Esophagus squamous epithelium (tissue), 5 donors: ENCODE measurements at places on chromosomes 2 and 18. TPM values are rescaled to one million over a fixed set of nuclear protein-coding genes. Genes with fewer than 3 reads are reported as not detected.

- no peak for DNase-seq
Measured at GRCh38 chr18:36419900-36420531, 122.5 kb downstream of the FHOD3 start.

GRCh38 chr2:50791271-50791670 lies 240.7 kb downstream of the NRXN1 start:
- no peak for DNase-seq

GRCh38 chr18:22043837-22044236 lies 125.6 kb upstream of the GATA6 start:
- DNase-seq = no peak

TLX2 gene
- total RNA-seq = not detected

ACTR1B gene
- 29.3 TPM for total RNA-seq

GRCh38 chr2:190514676-190515075 lies 19.8 kb downstream of the NEMP2 start:
- no peak for DNase-seq

- no peak for DNase-seq
Measured at GRCh38 chr18:42781298-42781815, 334.1 kb downstream of the RIT2 start.

CAD gene
- total RNA-seq = 17.6 TPM

GRCh38 chr2:197888321-197888720 lies 83.9 kb downstream of the PLCL1 start:
- DNase-seq = no peak

HOXD11 gene
- not detected for total RNA-seq

GRCh38 chr2:181818840-181819239 lies 72.7 kb upstream of the ITPRID2 start:
- DNase-seq = no peak

MEP1B gene
- not detected for total RNA-seq

SMYD1 gene
- not detected for total RNA-seq

DNA sequence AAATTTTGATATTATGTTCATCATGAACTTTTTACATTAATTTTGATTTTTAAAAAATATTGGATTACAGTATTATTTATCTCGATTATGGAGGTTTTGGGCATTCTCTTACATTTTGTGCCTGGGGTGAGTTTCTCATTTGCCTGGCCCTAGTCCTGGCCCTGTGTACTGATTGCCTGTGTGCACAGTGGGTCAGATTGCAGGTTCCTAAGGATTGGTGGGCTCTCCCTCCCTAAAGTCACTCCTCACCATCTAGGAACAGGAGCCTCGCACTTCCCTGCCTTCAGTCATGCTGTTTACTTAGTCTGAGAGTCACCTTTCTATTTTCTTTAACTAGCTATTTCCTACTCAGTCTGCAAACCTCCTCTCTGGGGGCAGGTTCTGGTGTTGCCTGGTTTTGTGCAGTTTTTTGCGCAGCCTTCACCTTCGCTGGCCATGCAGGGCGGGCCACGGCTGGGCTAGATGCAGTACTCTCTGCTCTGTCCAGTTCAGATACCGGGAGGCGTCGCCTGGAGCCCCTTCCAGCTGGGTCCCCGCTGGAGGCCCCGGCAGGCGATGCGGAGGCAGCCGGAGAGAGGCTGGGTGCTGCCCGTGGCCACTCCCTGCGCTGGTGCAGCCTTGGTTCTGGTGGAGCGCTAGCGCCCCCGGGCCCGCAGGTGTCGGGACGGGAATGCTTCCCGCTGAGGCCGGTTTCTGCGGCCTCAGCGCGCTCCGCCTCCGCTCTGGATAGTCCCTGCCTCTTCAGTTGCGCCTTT lies 23.3 kb upstream of the MC5R start:
- DNase-seq = no peak

DNA sequence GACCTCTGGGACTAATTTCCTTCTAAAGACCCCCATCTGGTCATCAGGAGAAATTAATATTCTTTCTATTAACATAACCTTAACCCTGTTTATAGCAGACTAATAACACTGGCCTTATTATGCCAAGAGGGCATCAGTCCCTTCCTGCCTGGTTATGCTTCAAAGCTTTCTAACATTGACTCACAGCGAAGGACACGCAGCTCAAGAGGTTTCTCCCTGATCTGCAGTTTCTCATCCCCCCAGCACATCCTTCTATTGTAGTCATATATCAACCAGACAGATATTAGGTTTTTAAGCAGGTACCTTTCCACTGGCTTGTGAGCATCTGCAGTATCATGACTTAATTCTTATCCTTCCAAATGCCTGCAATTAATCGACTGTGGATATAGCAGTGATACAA lies 100.0 kb upstream of the CXCR4 start:
- DNase-seq = no peak

DNA sequence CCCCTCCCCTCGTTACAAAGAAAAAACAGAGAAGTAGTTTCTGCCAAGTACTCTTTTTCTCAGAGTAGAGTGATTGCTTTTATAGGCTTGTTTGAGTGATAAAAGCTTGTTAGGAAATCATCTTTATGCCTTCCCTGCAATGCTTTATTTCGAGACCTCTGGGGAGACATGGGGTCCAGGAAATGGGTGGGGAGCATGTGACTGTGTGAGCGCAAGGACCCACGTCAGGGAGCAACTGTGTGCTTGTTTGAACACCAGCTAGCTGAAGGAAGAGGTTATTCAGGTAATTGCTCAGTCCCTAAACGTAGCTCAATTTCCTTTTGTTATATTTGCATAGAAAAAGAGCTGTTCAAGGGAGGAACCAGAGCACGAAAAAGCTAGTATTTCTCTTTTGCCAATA lies 187.3 kb downstream of the FAM210A start:
- no peak for DNase-seq

TCF4 gene
- 19.0 TPM for total RNA-seq

DNA sequence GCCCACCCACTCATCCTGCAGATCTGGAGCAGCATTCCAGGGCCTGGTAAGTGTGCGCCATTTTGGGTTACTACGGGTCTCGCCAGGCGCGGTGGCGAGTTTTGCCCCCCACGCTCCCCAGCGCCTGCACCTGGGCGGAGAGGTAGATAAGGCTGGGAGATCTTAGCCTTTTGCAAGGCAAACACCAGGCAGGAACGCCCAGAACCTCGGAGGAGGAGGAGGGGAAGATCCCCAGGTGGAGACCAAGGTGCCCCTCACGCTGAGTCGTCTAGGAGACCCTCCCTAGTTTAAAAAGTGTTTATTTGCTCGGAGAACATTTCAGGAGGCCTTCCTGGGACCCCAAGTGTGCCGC lies 365 bp upstream of the RAMP1 start:
- DNase-seq = no peak

DNA sequence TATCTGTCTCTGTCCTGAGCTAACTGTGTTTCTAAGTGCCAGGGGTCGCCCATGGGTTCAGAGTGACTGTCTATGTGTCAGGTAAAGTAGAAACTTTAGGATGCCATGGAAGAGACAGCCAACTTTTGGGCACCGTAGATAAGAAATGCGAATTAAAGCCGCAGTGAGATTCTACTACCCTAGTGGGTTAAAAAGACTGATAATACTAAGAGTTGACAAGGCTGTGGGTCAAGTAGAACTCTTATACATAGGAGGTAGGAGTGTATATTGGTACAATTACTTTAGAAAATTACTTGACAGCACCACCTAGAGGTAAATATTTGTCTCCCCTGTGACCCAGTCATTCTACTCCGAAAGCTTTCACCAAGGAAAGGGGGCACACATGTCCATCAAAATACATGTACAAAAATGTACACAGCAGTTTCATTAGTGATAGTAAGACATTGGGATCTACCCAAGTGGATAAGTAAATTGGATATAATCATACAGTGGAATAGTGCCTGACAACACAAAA lies 371.3 kb downstream of the SLC4A3 start:
- DNase-seq = no peak

DNA sequence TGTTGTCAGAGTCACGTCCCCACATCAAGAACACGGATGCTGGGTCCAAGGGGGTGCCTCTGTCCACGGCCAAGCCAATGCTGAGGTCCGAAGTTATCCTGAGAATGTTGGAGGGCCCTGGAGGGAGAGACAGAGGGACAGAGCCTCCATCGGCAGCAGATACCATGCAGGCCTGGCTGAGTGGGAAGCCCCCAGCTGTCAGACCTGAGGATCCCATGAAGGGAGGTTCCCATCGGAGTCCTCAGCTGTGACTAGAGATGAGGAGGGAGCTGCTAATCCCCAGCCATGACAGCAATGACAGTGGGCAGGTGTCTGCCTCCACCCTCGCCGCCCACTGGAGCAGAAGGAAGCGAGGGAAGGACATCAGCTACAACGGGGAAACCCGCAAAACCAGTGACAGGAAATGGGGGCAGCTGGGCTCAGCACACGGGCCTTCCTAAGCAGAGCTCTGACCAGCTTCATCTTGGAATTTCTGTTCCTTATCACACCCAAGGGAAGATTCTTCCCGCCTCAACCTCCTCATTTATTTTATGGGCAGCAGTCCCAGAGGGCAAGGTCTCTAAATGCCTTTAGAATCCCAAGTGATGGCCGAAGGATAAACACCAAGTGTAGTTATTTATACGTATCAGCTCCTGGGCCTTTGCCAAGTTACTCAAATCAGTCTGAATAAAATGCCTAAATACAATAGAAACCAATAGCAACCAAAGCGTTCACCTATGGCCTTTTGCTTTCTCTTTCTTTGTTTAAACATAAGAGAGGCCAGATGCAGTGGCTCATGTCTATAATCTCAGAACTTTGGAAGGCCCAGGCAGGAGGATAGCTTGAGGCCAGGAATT lies 32.2 kb downstream of the FAM178B start:
- DNase-seq = no peak

DNA sequence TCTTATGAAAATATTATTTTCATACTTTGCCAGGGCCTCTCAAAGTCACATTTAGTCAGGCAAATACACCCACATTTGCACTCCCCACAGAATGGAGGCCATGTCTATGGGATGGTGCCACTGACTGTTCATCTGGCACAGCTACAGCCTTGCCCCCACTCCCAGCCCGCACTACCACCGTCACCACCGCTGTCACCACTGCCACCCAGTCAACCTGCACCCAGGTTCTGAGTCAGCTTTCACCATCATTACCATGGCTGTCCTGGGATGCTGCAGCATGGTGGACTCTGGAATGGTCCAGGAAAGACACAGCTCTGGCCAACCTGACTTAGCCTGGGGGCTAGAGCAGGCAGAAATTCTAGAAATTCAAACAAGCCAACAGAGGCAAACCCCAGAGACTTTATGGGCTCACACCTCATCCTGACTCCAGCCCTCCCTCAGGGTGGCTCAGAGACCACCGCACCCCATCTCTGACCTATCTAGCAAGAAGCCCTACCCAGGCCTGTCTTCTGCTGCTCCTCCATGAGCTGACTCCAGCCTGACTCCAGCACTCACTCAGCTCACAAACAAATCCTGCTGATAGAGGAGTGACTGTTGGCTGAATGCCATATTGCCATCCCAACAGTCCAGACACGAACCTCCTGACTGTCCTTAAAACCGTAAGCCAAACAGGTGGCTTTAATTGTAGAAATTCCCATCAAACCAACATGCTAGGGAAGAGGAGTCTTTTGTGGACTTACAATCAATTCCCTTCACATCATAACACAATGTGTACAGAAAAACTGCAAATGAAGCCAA lies 28.0 kb downstream of the DNER start:
- no peak for DNase-seq

ANKRD29 gene
- total RNA-seq = 10.1 TPM

GPR55 gene
- total RNA-seq = 0.76 TPM

GRCh38 chr2:215836881-215837280 lies 176.5 kb downstream of the MREG start:
- no peak for DNase-seq

GRCh38 chr2:120674246-120675170 lies 61.2 kb upstream of the GLI2 start:
- no peak for DNase-seq

DNA sequence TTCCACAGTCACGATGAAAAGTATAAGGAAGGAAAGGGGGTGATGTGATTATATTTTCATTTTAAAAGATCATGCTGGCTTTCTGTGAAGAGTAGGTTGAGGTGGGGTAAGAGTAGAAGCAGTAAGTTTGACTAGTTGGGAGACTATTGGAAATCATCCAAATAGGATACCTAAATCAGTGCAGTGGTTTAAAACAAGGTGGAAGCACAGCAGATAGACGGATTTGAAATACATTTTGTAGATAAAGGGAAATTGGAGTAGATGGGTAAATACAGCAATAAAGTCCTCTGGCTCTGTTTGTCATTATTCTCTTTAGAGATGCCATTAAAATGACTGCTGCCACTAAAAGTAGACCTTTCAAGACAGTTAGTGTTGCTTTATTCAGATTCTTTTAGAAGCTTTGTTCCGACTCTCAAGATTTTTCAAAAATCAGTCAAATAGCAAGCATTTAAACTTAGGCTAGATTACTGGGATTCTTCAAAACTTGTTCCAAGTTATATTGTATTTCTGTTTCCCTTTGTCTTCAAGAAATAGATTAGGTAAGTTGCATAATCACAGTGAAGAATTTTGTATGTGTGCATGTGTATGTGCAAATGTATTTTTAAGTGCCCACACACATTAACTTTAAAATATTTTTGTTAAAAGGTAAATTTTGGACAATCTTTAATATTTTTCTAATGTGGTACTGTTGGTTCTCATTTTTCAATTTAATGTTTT lies 61.7 kb upstream of the DTNA start:
- DNase-seq = no peak

GRCh38 chr2:71166812-71167211 lies 36.4 kb downstream of the MPHOSPH10 start:
- no peak for DNase-seq

RGPD3 gene
- total RNA-seq = 0.49 TPM
